ENCODE measurements at places on chromosomes 16 and 17.

- peak; percentile 78 for DNase-seq
These were observed at the start of gene UNC13D for GRCh38 chr17:75843577-75844529. Gene UNC13D, minus strand, starts transcription at chr17:75844404. Its CDS starts 67 bp downstream, at chr17:75844337.

GRCh38 chr16:56409195-56409594 is 16.1 kb downstream of the AMFR start:
- DNase-seq, result no peak

- no peak for DNase-seq
These were observed 790.8 kb upstream of the SOX9 start for GRCh38 chr17:71330099-71330375.

DNA sequence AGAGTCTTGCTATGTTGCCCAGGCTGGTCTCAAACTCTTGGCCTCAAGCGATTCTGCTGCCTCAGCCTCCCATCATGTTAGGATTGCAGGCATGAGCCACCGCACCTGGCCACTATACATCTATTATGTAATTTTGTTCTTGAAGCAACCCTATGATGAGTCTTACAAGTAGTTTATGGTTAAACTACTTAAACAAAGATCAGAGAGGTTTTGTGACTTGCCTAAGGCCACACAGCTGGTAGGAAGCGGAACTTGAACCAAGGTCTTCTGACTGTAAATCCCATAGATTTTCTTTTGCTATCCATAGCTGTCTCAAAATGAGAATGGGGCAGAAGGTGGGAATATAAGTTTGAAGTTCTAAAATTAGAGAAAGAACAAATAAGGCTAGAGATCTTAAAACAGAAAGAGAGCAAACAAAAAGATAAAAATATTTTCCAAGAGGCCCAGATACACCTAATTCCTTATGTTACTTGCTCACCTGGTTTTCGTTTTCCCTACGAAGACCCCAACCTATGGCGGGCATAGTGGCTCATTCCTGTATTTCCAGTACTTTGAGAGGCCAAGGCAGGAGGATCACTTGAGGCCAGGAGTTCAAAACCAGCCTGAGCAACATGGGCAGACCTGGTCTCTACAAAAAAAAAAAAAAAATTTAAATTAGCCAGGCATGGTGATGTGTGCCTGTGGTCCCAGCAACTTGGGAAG is 32.4 kb downstream of the VWA3A start:
- no peak for DNase-seq

DNA sequence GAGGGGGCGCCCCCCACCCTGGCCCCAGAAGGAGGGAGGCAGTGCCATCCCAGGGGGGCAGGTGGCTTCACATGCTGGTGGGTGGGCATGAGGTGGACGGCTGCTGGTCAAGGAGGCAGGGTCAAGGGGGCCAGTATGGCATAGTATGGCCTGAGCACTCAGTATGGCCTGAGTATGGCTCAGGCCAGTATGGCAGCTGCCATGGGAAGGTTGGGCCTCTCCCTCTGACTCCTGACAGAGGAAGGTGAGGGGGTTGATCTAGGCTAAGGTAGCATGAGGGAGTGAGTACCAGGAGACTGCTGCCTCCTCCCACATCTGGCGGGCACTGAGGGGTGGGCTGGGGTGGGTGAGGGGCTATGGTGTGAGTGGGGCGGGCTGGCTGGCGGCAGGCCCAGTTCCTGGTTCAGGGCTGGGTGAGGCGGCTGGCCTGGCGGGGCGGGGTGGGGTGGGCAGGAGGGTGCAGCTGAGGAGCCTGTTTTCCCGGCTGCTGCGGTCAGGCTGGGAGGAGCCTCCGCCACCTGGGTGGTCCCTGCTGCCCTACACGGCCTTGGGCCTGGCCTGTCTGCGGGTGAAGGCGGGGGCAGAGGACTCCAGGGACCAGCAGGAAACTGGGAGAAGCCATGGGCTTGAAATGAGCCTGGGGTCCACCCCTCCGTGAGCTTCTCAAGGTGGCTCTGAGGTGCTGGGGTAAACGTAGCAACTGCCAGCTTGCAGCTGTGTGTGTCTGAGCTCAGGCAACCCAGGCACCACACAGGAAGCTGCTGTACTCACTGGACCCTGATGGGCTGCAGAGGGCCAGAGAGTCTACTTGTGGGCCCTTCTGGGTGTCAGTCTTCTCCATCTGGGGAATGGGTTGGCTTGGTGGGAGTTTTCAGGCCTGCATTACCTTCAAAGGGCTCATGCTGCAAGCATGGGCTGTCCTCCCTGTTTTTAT is 57.0 kb downstream of the RAI1 start:
- no peak for DNase-seq

DNA sequence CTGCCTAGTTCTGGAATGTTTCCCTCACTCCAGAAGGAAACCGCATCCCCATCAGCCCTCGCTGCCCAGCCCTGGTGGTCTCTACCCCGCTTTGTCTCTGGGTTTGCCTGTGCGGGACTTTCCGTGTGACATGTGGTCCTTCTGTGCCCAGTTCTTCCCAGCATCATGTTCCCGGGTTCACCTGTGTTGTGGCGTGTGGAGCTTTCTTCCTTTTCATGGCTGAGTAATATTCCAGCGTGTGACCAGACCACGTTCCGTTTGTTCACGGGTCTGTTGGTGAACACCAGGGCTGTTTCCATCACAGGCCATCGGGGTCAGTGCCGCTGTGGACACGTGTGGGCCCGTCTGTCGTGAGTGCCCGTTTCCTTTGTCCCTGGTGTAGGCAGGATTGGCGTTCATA is 32.1 kb downstream of the CACNA1H start:
- DNase-seq, result no peak

- DNase-seq, result no peak
These were observed 67.4 kb downstream of the SNX11 start for GRCh38 chr17:48174833-48175523.

GRCh38 chr17:58357312-58358297 is 5.6 kb upstream of the SUPT4H1 start:
- DNase-seq, result no peak

DNA sequence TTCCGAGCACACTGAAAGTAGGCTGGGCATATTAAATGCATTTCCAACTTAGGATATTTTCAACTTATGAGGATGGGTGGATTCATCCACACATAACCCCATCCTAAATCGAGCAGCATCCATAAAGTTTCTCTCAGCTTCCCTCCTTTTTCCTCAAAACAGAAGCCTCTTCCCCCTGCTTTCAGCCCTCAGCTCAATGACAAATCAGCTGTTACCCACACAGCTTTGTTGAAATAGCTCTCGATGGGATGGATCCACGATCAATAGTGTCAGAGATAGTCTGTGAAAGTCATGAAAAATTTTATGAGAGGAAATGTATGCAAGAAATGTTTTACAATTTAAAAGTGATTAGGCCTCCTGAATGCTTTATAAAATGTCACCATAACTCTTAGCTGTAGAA is 2.5 kb downstream of the DHX33 start:
- no peak for DNase-seq

- no peak for DNase-seq
These were observed 15.3 kb downstream of the MPP2 start for GRCh38 chr17:43891851-43892646.

DNA sequence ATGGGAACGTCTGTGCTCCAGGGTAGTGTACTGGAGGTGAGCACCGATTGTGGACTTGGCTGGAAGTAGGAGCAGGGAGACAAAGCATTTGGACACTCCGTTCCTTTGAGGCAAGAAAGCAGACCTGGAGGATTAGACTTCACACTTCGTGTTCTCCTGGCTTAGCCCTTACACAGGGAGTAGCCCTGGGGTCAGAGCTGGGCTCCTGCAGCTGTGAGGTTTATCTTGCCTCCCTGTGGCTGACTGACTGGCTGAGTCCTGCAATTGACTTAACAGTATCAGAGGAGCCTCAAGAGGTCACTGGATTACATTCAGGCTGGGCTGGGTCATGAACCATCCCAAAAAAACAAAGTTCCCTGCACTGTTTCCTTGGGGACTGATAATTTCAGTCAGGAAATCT is 37.1 kb downstream of the MPRIP start:
- DNase-seq, result no peak

DNA sequence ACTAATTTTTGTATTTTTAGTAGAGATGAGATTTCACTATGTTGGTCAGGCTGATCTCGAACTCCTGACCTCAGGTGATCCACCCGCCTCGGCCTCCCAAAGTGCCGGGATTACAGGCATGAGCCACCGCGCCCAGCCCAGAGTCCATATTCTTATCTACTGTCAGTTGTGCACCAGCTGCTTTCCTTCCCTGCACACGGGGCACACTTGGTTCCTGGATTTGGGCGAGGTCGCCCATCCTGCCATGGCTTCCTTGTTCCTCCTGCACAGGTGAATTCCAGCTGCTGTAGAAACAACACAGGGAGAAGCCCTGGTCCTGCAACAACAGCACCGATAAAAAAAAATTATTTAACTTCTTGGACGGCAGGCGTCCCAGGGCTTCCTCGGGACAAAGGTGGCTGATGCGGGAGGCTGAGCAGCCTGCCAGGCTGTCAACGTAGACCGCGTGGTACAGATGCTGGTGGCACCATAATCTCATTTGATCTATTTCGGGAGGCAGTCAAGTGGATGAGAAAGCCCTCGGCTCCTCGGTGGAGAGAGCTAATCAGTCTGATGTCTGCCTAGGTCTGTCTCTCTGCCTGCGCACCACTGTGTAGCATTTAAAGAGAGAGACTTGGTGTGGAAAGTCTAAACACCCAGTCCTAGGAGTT is 19.1 kb downstream of the RGS9 start:
- no peak for DNase-seq

DNA sequence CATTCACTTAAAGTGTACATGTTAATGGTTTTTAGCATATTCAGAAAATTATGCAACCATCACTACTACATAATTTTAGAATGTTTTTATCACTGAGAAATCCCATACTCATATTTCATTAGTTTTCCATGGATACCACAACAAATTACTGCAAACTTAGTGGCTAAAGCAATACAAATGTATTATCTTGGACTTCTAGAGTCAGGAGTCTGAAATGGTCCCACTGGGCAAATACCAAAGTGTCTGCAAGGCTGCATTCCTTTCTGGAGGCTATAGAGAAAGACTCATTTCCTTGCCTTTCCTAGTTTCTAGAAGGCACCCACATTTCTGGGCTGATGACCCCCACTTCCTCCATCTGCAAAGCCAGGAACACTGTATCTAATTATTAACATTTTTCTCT is 16.9 kb upstream of the GNAO1 start:
- DNase-seq, result no peak

- no peak for DNase-seq
These were observed 37.5 kb downstream of the SOCS3 start for GRCh38 chr17:78322327-78322857.

- peak; percentile 69 for DNase-seq
These were observed 102.6 kb downstream of the ZNF778 start for GRCh38 chr16:89319886-89320781.

DNA sequence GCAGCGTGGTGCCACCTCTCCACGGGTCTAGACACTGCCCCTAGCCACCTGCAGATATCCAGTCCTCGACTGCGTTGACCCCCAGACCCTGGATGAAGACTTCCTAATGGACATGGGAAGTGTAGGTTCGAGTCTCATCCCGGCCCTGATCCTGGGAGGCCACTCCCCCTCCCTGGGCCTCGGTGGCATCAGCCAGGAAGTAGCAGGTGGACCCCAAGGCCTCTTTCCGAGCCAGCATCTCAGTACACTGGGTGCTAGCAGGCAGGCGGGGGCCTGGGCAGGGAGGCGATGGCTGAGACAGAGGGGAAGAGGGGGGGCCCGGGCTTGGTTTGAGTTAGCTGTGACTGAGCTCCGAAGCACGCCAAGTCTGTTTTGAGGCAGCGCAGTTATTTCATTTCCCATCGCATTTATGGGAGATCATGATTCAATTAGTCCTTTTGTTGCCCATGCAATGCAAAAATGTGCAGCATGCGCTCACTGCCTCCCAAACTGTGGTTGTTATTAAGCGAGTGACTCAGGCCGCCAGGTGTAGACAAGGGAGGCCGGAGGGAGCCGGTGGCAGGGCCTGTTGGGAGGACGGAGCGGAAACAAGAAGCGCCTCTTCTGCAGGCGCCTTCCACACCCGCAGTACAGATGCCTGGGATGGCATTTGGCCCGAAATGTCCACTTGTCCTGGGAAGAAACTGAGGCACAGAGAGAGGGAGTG is 25.3 kb upstream of the ZNF469 start:
- DNase-seq, result no peak

DNA sequence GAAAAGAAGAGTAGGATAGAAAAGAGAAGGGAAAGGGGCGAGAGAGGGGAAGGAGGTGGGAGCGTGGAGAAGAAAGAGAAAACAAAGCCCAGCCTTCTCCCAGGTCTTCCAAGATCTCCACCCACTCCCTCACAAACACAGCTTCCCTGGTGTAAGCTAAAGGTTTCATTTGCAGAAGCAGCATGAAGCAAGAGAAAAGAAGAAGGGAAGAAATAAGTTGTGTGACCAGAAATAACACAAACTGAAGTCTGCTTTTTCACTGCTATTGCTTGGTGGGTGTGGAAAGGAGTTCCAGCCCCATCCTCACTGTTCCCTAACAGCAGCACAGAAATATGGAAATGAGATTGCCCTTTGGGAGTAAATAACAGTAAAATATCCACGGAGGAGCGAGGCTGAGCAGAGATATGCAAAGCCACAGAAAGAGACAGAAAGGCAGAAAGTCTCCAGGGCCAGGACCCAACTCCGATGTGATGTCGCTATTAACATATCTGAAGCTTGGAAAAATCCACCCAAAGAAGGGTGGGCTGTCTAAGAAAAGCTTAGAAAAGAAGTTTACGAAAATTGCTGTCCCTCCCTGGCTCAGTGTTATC is 10.3 kb upstream of the GAS7 start:
- DNase-seq, result no peak

GRCh38 chr16:4593086-4593485 is 21.6 kb downstream of the UBALD1 start:
- DNase-seq, result no peak

All from stimulated activated effector memory CD8-positive, alpha-beta T cell treated with anti-CD3 and anti-CD28 coated beads, Interleukin-12 subunit alpha, Interleukin-12 subunit beta, amount 100 ng/mL, for 72 hours (primary cell).